ENCODE measurements at places on chromosomes 7 and 10. TPM values are rescaled to one million over a fixed set of nuclear protein-coding genes. Genes with fewer than 3 reads are reported as not detected.

The PNLIPRP2 gene
- 0.22 TPM for total RNA-seq

The SRRM3 gene
- 7.8 TPM for total RNA-seq

The HTRA1 gene
- total RNA-seq, result 166 TPM

The PNLIP gene
- total RNA-seq, result 0.11 TPM
